ENCODE measurements at places on chromosomes 11 and 22.

DNA sequence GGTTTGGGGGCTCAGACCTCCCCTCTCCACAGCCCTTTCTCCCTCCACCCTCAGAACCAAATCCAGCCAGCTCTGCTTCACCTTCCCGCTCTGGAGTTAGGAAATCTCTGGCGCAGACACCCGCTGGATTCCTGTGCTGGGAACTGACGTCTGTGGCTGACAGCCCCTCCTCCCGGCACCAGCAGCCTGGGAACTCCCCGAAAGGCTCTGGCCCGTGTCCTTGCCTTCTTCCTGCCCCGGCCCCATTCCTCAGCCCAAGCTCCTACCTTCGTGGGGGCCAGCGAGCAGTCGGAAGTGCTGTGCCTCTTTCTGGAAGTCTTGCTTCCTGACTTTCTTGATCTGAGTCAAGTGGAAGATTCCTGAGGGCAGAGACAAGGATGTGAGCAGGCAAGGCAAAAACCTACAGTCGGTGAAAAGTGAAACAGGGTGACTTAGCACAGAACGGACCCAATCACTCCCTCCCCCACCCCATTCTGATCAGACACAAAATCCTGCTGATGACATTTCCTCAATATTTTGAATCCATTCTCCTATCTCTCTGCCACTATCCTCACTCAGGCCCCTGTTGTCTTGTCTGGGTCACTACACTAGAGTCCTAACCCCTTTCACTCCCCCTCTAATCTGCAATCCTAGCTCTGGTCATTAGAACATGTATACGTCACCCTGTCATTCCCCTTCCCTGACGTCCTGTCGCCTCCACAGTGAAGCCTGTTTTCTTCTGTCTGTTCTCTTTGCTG is 34.1 kb downstream of the CHRDL2 start:
- DNase-seq = no peak

GRCh38 chr11:116932181-116932580 is 94.8 kb upstream of the APOA1 start:
- DNase-seq = no peak

DNA sequence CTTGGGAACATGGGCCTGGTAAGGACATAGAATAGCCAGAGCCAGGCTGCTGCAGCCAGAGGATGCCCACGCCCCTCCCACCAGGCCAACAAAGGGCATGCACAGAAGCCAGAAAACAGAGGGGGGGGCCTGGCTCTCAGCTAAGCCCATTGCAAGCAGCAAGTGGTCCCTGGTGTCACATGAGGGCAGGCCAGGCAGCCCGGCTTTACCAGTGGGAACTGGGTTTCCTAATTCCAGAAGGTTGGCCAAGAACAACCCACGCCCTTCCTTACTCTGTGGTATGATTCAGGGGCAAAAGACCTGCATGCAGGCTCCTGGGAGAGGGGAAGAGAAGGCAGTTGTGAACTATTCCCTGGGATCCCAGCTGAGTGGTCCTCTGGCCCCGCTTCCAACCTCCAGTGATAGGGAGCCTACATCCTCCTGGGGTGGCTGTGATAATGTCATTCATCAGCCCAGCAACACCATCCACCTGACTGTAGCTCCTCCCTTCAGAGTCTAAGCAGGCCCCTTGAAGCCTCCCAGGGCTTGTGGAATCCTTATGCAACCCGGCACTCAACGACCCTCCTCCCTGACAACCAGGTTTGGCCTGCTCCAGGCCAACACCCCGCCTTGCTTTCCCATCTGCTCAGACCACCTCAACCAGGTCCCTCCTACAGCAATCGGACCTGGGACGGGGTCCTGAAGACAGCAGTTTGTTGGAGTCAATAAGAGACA is 62.1 kb upstream of the LMO1 start:
- no peak for DNase-seq

DNA sequence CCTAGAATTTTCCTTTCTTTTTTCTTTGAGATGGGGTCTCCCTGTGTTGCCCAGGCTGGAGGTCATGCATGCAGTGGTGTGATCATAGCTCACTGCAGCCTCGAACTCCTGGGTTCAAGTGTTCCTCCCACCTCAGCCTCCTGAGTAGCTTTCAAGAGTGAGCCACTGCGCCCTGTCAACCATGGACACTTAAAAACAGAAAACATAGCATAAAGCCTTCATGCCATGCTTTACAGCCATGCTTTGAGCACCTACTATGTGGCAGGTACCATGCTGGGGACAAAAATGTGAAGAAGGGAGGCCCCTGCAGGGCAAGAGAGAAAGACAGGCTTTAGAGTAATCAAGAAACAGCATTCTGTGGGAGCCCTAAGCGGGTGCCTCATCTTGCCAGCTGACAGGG is 13.7 kb upstream of the GNB1L start:
- DNase-seq = no peak

GRCh38 chr11:66849501-66850234 is 6.4 kb downstream of the RCE1 start:
- DNase-seq = no peak

DNA sequence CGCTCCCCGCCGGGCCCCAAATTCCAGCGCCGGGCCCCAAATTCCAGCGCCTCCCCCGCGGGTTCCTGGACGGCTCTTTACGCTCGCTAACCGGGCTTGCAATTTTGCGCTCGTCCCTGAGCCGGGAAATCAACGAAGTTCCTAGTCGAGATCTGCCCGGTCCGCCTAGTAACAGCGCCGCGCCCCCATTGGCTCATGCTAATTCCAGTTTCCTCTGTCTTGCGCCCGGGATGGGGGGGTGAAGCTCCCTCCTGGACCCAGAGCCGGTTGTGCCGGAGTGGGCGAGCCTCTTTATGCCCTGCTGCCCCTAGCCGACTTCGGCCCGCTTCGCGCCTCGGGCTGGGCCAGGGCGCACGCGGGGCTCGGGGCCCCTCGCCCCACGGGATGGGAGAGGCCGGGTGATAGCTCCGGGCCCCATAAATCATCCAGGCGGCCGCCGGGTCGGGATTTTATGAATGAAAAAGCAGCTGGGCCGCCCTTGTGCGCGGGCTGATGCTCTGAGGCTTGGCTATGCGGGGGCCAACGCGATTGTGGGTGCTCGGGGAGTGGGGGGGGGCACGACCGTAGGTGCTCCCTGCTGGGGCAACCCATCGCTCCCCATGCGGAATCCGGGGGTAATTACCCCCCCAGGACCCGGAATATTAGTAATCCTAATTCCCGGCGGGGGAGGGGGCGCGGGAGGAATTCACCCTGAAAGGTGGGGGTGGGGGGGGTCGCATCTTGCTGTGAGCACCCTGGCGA is 1.8 kb upstream of the CCND1 start:
- DNase-seq = no peak

- DNase-seq = no peak
Measured at GRCh38 chr22:35192129-35192918, 65.0 kb upstream of the HMGXB4 start.

- DNase-seq = no peak
Measured at GRCh38 chr22:46051646-46052045, 74.7 kb upstream of the WNT7B start.

DNA sequence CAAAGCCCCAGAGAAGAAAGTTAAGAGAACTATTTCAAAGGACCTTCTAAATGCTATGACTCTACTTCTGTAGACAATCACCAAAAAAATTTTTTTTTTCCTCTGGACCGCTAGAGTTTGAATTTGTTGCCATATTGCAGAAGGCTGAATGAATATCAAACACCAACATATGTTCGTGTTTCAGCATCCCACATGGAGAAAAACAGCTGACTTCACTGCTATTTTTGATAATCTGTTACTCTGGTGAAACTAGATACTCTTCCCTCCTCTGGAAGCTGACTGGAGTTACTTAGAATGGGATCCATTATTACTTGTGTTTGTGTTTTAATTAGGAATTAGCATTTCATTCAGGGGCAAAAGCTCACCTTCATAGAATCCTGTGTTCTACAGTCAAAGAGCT is 447.0 kb downstream of the AASDHPPT start:
- DNase-seq = no peak

GRCh38 chr11:72826942-72827480 is 12.8 kb downstream of the ATG16L2 start:
- DNase-seq = no peak

DNA sequence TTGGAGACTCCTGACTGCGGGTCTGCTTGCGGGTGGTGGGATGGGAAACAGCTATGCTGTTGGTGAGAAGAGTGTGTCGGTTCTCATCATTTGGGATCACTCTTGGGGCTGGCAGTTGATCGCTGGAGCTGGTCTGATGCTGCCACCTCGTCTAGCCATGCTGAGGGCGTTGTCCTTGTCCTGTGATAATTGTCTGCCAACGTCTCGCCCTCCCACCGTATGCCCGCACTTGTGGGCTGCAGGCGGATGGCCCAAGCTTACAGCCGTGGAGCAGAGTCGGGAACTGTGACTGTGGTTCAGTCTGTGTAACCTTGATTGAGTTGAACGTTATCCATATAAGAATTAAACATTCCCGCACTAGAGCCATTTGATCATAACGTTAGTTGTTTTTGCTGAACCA is 204.4 kb downstream of the TBC1D22A start:
- DNase-seq = no peak

GRCh38 chr22:44468973-44469372 is 29.1 kb downstream of the RTL6 start:
- no peak for DNase-seq

- no peak for DNase-seq
Measured at GRCh38 chr22:47623066-47623762, 860.8 kb downstream of the TBC1D22A start.

- DNase-seq = no peak
Measured at GRCh38 chr11:8327761-8328192, 64.1 kb upstream of the LMO1 start.

- no peak for DNase-seq
Measured at GRCh38 chr11:30573951-30574350, 12.2 kb downstream of the MPPED2 start.

DNA sequence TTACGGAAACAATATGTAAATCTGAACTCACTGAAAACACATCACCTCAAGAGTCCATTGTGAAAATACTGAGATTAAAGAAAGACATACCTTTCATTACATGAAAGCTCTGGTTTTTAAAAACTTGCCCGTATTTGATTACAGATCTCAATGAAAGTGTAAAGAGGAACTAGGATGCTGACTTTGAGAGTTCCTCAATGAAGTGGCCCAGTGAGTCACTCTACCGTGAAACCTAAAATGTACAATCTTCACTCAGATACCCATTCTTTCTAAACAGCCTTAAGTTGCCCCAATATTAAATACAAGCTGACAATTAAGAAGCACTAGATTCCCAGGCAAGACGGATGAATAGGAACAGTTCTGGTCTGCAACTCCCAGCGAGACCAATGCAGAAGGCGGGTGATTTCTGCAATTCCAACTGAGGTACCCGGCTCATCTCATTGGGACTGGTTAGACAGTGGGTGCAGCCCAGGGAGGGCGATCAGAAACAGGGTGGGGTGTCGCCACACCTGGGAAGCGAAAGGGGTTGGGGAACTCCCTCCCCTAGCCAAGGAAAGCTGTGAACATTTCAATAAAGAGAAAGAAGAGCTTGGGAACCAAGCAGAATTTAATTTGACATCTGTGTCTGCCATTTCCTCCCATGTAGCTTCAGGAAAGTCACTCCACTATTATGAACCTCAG is 33.8 kb upstream of the OR9G4 start:
- DNase-seq = no peak

DNA sequence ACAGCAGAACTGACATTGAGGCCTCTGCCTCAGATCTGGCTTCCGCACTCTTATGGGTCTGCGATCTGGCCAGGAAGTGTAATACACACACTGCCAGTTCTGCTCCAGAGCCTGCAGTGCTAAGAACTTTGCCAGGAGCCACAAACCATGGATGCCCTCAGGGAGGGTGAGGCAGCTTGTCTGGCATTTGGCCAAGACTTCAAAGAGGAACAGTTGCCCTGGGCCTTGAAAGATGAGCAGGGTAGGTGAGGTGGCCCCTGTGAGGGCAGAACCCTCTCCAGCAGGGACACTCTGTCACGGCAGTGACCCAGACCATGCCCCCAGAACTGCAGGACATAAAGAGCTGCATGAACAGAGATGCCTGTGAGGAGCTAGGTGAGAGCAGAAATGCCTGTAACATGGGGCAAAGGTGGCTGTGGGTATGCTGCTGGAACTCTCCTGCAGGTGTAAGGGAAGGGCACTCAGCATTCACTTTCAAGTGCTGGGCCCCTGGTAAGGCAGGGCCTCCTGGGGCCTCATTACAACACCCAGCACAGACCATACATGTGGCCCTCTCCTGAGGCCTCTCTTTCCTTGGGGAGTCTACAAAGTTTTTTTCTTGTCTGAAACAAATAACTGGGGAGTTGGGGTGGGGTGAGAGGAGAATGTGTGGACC is 47.3 kb downstream of the NEU3 start:
- DNase-seq = no peak

- no peak for DNase-seq
Measured at GRCh38 chr11:9203691-9204311, 61.3 kb downstream of the DENND5A start.

GRCh38 chr11:1763336-1763795 is 361 bp downstream of the CTSD start:
- no peak for DNase-seq

- DNase-seq = no peak
Measured at GRCh38 chr11:22734628-22735345, 68.4 kb downstream of the GAS2 start.

DNA sequence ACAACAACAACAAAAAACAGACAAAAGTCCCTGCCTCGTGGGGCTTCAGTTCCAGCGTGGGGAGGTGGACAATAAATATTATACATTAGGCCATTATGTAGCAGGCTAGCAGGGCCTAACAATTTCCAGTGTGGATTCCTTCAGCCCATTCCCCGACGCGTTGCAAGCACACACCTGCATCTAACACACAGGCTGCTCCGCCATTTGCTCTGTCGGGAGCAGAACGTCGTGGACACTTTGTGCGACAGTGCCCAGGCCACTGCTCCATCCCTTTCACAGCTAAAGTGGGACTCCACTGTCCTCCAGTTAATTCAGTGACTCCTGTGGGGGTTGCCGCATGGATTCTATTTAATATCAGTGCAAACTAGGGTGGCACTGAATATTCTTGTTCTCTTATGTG is 10.9 kb upstream of the FGF3 start:
- no peak for DNase-seq

DNA sequence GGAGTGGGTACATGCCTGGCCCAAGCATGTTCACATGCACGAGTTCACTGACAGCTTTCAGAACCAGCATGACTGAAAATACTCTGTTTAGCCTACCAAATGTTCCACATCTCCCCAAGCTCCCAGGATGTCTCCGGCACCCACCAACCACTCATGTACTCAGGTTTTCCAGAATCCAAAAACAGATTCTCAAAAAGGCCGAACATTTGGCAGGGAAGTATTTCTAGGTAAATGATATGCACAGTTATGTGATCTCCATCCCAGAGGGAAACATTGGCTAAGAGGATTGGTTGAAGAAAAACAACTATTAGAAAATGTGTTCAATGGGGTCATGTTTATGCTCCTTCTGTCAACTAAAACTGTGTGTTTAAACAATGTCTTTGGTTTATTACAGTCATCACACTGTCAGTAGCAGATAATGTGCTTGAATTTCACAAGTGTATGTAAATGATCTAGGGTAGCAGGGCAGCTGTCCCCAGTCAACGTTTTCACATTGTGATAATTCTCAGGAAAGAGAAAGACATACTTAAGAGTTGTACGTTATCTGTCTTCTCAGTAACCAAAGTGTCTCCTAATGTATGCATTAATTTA is 52.3 kb downstream of the BARX2 start:
- DNase-seq = no peak
